ENCODE measurements at places on chromosomes 2 and 18.

GRCh38 chr2:234919711-234920110 lies 32.1 kb upstream of the SH3BP4 start:
- no peak for DNase-seq

DNA sequence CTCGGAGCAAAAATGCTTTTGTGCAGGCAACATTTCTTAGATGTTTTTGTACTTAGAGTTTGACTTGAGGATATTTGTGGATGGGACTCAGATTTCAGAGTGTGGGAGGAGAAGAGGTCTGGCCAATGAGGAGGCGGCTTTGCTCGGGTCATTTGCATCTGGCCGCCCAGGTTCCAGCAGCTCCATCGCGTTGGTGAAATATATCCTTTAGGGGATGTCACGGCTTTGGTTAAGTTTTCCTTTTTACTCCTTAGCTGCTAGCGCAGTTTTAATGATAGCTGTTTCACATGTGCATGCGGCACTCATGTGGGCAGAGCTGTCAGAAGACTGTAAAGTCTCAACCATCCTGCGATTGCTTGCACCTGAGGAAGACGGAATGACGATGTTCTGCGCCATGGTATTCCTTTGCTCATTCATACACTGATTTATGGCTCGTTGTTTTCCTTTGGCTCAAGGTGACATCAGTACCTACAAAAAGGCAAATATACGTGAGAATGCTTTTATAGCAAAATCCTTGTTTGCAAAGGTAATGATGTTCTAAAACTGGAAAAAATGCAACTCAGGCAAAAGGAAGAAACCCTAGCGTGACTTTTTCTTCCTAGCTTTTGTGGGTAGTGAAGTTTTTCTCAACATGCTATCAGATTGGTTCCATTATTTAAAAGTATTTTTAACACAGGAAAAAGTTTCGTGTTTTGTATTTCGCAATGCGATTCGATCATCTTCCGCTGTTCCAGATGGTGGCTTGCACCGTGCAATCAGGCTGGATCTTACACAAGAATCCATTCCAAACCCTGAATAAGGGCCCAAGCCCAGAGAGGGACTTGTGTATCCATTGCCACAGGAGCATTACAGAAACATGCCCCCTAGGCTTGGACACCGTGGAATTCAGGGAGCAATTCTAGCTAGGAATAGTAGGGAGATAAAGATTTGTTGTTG lies 70.5 kb upstream of the ZNF516 start:
- peak; percentile 9 for DNase-seq

GRCh38 chr2:105787376-105788318 lies 42.9 kb downstream of the NCK2 start:
- DNase-seq: peak; percentile 83

DNA sequence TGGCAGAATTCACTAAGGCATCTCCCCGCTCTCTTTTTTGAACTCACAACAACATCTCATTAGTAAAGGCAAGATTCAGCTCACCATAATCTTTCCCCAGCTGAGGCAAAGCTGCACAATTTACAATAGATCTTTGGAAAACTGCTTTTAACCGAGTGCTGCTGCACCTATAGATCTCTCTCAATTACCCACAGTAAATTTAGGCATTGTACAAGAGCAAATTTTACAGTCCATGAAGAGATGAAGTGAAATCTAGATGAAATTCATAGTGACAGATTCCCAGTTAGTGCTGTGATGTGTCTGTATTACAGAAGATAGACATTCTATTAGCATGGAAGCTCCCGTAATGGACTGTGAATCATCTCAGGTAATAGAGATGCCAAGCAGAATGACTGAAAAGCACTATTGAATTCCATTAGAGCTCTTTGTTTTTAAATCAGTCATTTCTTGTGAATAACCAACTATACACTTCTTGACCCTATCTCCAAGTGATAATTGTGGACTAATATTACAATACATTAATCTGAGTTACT lies 36.4 kb upstream of the INSIG2 start:
- no peak for DNase-seq
